ENCODE measurements at places on chromosomes 7 and 10.

DNA sequence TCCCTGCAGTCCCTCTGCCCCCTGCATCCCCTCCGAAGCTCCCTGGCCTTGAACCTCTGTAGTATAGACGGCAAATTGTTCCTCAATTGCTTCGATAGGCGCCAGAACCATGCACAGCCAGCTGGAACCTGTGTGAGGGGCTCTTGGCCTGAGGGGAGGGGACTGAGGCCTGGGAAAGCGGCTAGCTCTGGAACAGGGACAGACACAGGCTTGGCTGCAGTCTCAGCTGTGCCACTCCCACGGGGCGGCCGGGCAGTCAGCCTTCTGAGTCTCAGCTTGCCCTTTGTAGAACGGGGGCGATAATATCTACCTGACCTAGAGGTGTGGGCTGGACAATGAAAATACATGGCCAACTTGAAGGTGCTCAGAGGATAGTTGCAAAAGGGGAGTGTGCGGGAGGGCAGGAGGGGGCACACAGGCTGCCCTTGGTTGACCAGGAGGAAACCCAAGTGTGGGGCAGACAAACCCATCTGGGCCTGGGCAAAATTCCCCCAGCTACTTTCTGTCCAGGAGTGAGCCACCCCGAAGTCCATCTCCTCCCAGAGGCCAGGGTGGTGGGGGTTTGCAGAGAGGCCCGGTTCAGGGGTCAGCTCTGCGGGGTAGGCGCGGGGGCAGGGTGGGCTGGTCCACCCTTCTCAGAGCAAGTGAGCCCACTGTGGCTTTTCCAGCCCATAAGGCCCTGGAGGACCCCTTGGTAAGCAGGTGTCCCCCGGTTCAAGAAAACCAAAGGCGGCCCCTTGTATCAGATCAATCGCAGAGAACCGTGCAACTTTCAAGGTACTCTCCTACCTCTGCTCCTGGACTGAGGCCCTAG is 4.6 kb downstream of the CRYGN start:
- H3K4me3 ChIP-seq, result no peak overlapping the region
- peaks cover 6% of the 10 kb centered on the region for H3K4me1 ChIP-seq
- DNase-seq, result no peak
- peaks cover 4% of the 10 kb centered on the region for H3K27me3 ChIP-seq
- no peaks in the 10 kb centered on the region for H3K36me3 ChIP-seq

DNA sequence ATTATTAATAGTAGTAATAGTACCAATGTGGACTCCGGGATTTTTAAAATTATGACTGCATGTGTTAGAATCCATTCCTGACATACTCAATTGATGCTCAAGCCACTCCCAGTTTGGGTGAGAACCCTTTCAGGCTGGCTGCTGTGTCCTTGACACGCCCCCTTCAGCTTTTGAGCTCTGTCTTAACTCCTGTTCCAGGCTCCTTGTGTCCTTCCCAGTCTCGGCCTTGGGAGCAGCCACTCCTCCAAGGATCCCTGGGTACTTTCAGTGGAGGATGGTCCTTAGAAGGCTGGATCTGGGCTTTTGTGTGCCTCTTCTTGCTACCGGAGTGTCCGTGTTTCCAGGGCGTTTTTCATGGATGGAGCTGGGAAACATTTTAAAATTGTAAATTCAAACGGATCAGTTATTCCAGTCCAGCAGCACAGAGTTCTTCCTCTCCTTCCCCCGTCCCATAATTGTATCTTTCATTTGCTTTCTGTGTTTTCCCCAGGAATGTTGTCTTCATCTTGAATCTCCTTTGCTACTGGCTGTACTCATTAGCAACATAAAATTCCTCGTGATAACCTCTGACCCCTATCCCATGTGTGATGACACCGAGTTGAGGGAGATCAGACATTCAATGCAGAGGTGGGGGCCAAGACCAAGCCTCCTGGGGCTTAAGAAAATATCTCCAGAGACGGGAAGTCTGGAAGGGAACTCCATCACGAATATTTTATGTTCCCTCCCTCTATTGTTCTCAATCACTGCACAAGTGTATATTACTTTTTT is 40.0 kb upstream of the PFKFB3 start:
- H3K27me3 ChIP-seq, result no peaks in the 10 kb centered on the region
- peaks cover 5% of the 10 kb centered on the region for H3K4me1 ChIP-seq
- no peak overlapping the region for H3K27ac ChIP-seq
- no peaks in the 10 kb centered on the region for H3K36me3 ChIP-seq
- no peak for DNase-seq

DNA sequence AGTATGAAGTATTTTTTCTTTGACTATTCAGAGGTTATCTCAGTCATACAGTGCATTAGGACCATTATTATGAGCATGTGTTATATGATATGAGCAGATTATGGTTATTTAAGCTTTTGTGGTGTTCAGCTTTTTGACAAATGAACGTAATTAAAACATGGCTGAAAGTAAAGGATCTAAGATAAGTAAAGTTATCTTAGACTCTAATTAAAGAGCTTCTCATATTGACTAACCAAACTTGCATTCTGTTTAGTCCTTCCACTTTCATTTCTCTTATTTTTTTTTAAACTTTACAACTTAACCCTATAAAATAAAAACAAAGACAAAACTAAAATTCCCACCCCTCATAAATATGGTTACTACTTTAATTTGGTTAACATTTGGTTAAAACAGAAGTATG is 6.9 kb upstream of the GPR85 start:
- H3K27me3 ChIP-seq, result no peaks in the 10 kb centered on the region
- H3K4me3 ChIP-seq, result no peak overlapping the region
- H3K4me1 ChIP-seq, result no peaks in the 10 kb centered on the region
- H3K27ac ChIP-seq, result no peak overlapping the region
- no peak for DNase-seq

DNA sequence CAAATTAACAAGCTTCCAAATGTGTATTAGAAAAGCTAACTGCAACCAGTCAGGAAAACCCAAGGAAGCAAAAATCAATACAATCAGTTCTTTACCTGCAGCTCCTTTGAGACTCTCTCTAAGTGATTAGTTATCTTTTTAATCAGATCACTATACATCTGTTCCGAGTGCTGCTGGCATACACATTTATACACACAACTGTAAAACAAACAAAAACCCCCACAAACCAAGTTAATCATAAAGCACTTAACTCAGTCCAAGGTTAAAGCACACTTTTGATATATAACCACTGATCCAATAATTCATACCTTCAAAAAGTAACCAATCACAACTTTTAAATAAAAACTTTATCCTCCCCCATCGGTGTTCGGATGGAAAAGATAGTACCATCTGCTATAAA is 25.6 kb downstream of the CACUL1 start:
- no peak overlapping the region for H3K27ac ChIP-seq
- H3K4me1 ChIP-seq, result peaks cover 2% of the 10 kb centered on the region
- H3K4me3 ChIP-seq, result no peak overlapping the region
- DNase-seq, result no peak

- peak within 1 kb of the TSS; percentile 83 for H3K27ac ChIP-seq
- no peak for DNase-seq
- H3K4me1 ChIP-seq, result no peaks in the 10 kb centered on the region
- H3K4me3 ChIP-seq, result peak within 1 kb of the TSS; percentile 31
Measured at GRCh38 chr7:16421333-16422102, at the start of gene CRPPA. CRPPA (minus strand) TSS chr7:16421538; CDS start chr7:16421322, 216 bp downstream.

- H3K27me3 ChIP-seq, result no peaks in the 10 kb centered on the region
- no peak overlapping the region for H3K27ac ChIP-seq
- no peak for DNase-seq
- peaks cover 97% of the 10 kb centered on the region for H3K36me3 ChIP-seq
- no peak overlapping the region for H3K4me3 ChIP-seq
Measured at GRCh38 chr10:96053985-96054384, 10.6 kb downstream of the CCNJ start.

GRCh38 chr7:155984609-155985405 is 172.5 kb upstream of the SHH start:
- no peak overlapping the region for H3K27ac ChIP-seq
- no peak for DNase-seq
- H3K4me1 ChIP-seq, result peaks cover 3% of the 10 kb centered on the region
- H3K27me3 ChIP-seq, result no peaks in the 10 kb centered on the region
- no peaks in the 10 kb centered on the region for H3K36me3 ChIP-seq

DNA sequence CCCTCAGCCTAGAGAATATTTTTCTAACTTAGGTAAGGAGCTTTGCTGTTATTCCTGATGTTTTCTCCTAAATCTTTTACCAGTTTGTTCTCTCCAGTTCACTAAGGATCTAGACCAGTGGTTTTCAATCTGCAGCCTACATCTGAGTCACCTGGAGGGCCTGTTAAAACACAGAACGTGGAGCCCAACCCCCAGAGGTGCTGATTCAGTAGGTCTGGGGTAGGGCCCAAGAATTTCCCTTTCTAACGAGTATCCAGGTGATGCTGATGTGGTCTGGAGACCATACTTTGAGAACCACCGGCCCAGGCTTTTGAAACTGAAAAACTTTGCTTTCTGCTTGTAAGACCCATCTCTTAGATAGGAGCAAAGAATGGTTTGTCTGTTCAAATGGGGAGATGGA is 51.2 kb upstream of the KMT2E start:
- H3K27ac ChIP-seq, result no peak overlapping the region
- H3K27me3 ChIP-seq, result no peaks in the 10 kb centered on the region
- no peak for DNase-seq
- H3K4me3 ChIP-seq, result no peak overlapping the region
- no peaks in the 10 kb centered on the region for H3K36me3 ChIP-seq

DNA sequence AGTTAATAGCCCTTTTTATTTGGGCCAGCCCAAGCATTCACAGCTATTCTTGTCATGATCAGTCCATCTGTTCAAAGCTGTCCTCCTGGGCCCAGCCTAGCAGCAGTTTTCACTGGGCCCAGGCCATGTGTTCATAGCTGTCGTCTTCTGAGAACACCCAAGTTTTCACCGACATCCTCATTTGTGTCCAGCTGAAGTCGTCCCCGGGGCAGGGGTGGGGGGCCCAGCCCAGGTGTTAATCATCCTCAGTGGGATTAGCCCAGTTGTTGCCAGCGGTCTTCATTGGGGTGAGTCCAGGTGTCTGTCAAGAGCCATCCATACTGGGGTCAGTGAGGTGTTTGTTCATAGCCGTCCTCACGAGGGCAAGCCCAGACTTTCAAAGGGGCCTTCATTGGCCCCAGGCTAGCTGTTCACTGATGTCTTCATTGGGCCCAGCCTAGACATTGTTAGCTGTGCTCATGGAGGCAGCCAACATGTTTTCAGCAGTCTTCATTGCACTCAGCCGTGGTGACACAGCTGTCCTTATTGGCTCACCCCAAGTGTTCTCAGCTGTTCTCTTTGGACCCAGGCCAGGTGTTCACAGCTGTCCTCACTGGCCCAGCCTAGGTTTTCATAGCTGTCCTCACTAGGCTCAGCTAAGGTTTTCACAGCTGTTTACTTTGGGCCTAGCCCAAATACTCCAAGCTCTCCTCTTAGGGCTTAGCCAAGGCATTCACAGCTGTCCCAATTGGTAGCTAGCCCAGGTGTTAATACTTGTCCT is 10.0 kb downstream of the FRG2B start:
- no peaks in the 10 kb centered on the region for H3K36me3 ChIP-seq
- no peak overlapping the region for H3K4me3 ChIP-seq
- DNase-seq, result no peak
- H3K4me1 ChIP-seq, result no peaks in the 10 kb centered on the region
- H3K27me3 ChIP-seq, result no peaks in the 10 kb centered on the region

DNA sequence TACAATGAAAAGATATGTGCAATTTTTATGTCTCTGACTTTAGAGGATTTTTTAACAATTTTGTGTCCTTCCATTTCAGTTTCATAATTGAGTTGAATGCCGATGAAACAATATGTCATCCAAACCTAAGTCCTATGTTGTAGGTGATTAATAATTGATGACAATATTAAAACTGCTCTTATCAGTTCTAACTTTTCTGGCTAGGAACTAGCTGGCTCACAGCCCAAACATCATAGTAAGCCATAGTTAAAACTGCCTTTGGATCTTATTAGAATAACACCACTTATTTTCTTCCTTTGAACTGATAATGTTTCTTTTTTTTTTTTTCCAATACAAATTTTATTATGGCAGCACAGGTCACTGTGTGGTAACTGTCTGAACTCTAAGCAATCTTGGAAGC is 230.9 kb downstream of the GRM8 start:
- no peaks in the 10 kb centered on the region for H3K36me3 ChIP-seq
- H3K4me1 ChIP-seq, result no peaks in the 10 kb centered on the region
- no peak overlapping the region for H3K4me3 ChIP-seq

DNA sequence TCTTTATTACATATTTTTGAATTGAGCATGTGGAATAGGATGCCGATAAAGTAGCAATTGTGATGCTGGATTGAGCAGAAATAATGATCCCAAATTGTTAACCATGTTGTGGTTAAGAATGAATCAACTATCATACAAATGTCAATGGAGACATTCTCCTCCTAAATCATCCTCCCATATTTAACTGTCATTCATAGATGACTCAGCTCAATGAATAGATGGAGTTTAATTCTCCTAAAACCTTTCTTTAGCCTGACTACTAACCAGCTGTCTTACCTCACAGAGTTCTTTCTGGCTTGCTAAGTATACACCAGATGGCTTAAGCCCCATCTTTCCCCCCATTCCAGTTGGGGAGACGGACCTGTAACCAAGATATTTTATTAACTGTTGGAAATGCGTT is 23.4 kb upstream of the NPS start:
- H3K4me3 ChIP-seq, result no peak overlapping the region
- peaks cover 11% of the 10 kb centered on the region for H3K4me1 ChIP-seq
- no peak overlapping the region for H3K27ac ChIP-seq
- H3K27me3 ChIP-seq, result no peaks in the 10 kb centered on the region
- no peaks in the 10 kb centered on the region for H3K36me3 ChIP-seq

GRCh38 chr10:57338823-57339558 is 928.7 kb downstream of the IPMK start:
- no peak overlapping the region for H3K27ac ChIP-seq
- peak; percentile 33 for DNase-seq
- H3K36me3 ChIP-seq, result no peaks in the 10 kb centered on the region
- no peak overlapping the region for H3K4me3 ChIP-seq

DNA sequence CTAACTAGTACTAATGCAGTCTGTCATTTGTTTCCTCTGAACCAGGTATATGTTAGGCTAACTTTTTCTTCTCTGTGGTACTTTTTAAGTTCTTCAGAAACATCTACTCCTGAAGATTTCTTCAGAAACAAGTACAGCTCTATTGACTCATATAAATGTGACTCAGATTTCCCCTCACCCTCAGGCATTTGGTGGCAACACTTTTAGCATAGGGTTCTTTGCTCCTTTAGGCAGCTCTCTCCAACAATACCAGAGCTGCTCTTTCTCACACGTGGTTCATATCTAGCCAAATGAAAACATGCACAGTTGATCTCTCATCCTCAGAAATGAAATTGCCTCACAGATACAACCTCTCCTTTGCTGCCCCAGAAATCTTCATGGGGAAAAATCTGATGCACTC is 939.8 kb downstream of the SORCS1 start:
- H3K4me1 ChIP-seq, result peaks cover 5% of the 10 kb centered on the region
- no peak overlapping the region for H3K27ac ChIP-seq
- H3K36me3 ChIP-seq, result no peaks in the 10 kb centered on the region
- H3K4me3 ChIP-seq, result no peak overlapping the region
- DNase-seq, result no peak
- H3K27me3 ChIP-seq, result no peaks in the 10 kb centered on the region

Data from neuronal stem cell (in vitro differentiated cells).